ENCODE measurements at places on chromosomes 7 and 10.

- no peak overlapping the region for H3K27ac ChIP-seq
- no peaks in the 10 kb centered on the region for H3K27me3 ChIP-seq
- no peaks in the 10 kb centered on the region for H3K36me3 ChIP-seq
Measured at GRCh38 chr7:138097064-138097741, 20.9 kb downstream of the AKR1D1 start.

DNA sequence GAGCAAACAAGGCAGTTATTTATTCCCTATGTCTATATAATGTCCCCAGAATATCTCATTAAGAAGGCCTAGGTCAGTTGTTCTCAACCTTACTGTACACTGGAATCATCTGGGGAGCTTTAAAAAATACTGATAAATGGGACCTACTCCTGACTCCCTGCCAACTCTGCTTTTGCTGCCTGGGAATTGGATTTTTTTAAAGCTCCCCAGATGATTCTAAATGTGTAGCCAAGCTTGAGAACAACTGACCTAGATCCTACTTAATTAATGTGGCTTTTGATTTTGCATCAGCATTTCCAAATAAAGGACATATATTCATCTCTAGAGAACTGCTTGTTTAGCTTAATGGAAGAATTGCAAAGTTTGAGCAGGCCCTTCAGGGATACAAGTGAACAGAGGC lies 91.7 kb upstream of the HPS1 start:
- no peaks in the 10 kb centered on the region for H3K4me1 ChIP-seq
- no peak for DNase-seq
- no peaks in the 10 kb centered on the region for H3K36me3 ChIP-seq
- H3K4me3 ChIP-seq = no peak overlapping the region

DNA sequence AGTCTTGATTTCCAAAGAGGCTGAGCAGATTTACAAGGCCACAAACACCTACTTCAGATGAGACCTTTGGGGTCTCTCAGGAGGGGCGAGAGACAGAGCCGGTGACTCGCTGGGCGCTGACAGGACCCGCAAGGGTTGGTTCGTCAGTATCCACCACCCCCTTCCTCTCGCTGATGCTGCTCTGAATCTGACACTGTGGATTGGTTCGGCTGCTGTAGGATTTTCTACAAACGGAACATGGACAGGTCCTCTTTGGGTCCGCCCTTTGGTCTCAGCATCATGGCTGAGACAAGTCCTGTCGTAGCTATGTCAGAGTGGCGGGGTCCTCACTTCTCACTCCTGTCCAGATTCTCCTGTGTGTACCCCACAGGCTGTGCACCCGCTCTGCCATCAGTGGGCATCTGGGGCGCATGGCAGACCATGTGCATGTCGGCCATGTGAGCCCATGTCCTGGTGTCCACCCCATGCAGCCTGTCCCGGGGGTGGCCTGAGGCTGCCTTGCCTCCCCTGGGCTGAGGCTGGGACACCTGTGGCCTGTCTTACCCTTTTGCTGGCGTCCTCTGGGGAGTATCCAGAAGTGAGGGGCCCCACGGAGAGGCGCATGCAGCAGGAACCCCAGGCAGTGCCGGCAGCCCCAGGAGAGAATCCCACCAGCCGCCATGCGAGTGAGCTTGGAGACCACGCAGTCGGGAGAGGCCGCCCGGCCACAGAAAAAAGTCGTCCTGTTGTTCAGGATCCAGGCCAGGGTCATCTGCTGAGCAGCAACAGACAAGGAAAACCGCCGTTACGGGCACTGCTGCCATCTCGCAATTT lies 21.6 kb upstream of the FAM20C start:
- H3K4me3 ChIP-seq = no peak overlapping the region
- H3K4me1 ChIP-seq = peaks cover 2% of the 10 kb centered on the region
- no peaks in the 10 kb centered on the region for H3K36me3 ChIP-seq
- H3K27ac ChIP-seq = no peak overlapping the region
- no peak for DNase-seq
- peaks cover 2% of the 10 kb centered on the region for H3K27me3 ChIP-seq

- DNase-seq = no peak
- no peak overlapping the region for H3K27ac ChIP-seq
- no peaks in the 10 kb centered on the region for H3K36me3 ChIP-seq
- H3K4me1 ChIP-seq = no peaks in the 10 kb centered on the region
- no peaks in the 10 kb centered on the region for H3K27me3 ChIP-seq
Measured at GRCh38 chr7:79593866-79594301, 140.4 kb upstream of the MAGI2 start.

DNA sequence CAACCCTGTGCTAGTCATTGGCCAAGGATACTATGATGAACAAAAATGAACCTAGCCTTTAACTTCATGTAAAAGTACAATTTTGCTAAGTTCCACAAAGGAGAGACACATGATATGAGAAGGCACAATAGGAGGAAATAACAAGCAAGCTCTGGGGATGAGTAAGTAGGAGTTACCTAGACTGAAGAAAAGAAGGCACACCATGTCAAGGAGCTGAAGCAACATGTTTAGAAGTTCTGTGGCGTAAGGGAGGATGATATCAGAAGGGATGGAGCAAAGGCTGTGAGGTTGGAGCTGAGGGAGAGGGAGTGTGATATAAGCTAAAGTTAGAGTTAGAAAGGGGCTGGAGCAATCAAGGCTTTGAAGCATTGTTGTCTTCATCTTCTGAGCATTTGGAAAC lies 25.6 kb downstream of the KIFBP start:
- peaks cover 32% of the 10 kb centered on the region for H3K36me3 ChIP-seq
- H3K27me3 ChIP-seq = no peaks in the 10 kb centered on the region
- H3K4me1 ChIP-seq = peaks cover 12% of the 10 kb centered on the region
- H3K27ac ChIP-seq = peak overlapping the region; percentile 12
- DNase-seq = no peak

DNA sequence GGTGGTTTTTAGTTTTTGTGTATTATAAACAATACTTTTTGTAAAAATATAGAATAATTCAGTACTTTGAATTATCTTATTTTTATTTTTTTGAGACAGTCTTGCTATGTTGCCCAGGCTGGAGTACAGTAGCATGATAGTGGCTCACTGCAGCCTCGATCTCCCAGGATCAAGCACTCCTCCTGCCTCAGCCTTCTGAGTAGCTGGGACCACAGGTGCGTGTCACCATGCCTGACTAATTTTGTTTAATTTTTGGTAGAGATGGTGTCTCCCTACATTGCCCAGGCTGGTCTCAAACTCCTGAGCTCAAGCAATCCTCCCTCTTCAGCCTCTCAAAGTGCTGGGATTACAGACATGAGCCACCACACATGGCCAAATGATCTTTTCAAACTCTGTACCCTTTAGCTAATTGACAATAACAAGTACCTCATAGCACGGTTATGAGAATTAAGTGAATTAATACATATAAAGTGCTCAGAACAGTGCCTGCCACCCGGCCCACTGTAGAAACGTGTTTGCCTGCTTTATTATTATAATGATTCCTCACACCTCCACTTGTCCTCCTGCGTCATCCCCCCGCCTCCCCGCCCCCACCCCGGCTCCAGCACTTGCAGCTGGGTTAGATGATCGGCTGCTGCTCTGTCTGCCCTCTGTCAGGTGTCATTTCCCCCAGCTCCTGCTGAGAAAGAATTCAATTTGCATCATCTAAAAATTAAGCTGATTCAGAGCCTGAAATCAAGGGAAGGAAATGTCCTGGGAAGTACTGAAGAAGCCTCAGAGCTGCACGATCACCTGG lies 53.6 kb upstream of the NRF1 start:
- no peak overlapping the region for H3K4me3 ChIP-seq
- DNase-seq = no peak
- H3K27ac ChIP-seq = no peak overlapping the region
- H3K4me1 ChIP-seq = peaks cover 4% of the 10 kb centered on the region

DNA sequence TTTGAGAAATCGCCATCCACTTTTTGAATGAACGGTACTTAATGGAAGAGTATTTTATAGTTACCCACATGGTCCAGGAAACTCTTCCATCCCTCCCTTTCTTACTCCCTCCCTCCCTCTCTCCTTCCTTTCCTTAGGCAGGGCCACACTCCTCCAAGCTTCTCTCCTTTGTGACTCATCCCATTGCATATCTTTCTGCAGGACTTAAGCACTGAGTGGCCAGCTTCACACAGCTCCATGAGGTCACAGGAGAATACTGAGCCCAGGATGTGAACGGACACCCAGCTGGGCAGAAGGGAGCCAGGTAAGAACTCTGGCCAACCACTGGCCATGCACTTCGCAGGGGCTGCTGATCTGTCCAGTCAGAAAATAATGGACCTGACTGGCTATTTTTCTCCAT lies 189.7 kb upstream of the ADCY1 start:
- H3K4me3 ChIP-seq = no peak overlapping the region
- no peaks in the 10 kb centered on the region for H3K4me1 ChIP-seq
- no peaks in the 10 kb centered on the region for H3K36me3 ChIP-seq
- H3K27me3 ChIP-seq = no peaks in the 10 kb centered on the region

GRCh38 chr7:83672157-83672556 lies 23.2 kb upstream of the SEMA3E start:
- H3K4me3 ChIP-seq = no peak overlapping the region
- no peak for DNase-seq
- no peaks in the 10 kb centered on the region for H3K36me3 ChIP-seq
- H3K27ac ChIP-seq = no peak overlapping the region
- H3K4me1 ChIP-seq = no peaks in the 10 kb centered on the region

DNA sequence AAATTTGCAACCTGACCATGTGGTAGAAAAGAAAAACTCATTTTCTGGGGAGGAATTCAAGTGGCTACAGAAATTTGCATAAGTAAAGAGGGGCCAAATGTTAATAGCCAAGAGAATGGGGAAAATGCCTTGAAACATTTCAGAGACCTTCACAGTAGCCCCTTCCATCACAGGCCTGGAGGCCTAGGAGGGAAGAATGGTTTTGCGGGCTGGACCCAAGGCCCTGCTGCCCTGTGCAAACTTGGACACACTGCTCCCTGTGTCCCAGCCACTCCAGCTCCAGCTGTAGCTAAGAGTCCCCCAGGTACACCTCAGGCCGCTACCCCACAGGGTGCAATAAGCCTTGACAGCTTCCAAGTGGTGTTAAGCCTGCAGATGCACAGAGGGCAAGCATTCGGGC lies 16.4 kb upstream of the DNAH11 start:
- no peak overlapping the region for H3K27ac ChIP-seq
- H3K4me1 ChIP-seq = no peaks in the 10 kb centered on the region

GRCh38 chr10:78516756-78517155 lies 483.1 kb downstream of the RPS24 start:
- H3K4me1 ChIP-seq = peaks cover 4% of the 10 kb centered on the region
- DNase-seq = peak; percentile 25
- H3K36me3 ChIP-seq = no peaks in the 10 kb centered on the region

DNA sequence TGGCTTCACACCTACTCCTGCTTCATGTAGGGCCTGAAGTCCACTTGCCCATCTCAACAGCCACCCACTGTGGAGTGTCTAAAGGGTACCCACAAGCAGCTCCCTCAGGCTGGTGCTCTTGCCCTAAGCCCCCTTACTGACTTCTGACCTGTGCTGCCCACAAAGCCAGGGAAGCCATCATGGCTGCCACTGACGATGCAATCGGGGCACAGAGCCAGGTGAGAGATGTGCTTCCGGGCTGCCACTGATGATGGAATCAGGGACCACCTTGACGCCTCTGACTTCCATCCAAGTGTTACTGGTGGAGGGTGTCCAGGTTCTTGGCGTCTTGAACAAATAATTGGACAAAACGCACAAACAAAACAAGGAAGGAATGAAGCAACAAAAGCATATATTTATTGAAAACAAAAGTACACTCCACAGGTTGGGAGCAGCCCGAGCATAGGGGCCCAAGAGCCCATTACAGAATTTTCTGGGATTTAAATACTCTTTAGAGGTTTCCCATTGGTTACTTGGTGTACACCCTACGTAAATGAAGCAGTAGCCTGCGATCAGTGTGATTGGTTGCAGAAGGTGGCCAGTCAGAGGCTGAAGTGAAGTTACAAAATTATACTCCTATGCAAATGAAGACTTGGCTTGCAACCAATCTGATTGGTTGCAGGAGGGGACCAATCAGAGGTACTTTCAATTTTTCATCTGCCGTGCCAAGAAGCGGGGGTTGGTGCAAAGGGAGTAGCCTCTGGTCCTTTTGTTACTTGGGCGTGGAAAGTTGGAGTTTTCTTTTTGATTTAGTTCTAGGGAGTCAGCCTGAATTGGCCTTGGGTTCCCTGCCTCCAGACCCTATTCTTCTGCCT lies 4.5 kb downstream of the CPA2 start:
- H3K27me3 ChIP-seq = no peaks in the 10 kb centered on the region
- H3K27ac ChIP-seq = no peak overlapping the region
- peaks cover 6% of the 10 kb centered on the region for H3K4me1 ChIP-seq
- no peak overlapping the region for H3K4me3 ChIP-seq
- no peak for DNase-seq

DNA sequence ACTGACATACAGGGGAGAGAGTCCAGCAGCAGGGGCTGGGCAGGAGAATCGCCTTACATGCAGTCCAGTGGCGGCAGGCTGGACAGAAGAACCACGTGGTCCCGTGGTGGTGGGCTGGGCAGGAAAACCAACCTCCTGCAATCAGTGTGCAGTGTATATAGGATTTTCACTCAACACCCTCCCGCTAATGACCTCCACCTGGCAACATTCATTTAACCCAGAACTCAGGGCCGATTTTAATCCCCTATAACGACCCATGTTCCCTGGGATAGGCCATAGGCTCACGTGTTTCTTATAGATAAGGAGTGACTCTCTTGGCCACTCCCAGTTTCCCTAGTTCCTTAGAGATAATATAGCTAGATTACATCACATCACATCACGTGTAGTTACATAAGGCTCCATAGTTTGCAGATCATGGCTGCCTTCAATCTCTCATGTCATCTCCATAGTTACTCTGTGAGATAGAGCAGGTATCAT lies 19.4 kb downstream of the MTURN start:
- no peak overlapping the region for H3K4me3 ChIP-seq
- no peak for DNase-seq
- no peaks in the 10 kb centered on the region for H3K36me3 ChIP-seq
- H3K27me3 ChIP-seq = no peaks in the 10 kb centered on the region

DNA sequence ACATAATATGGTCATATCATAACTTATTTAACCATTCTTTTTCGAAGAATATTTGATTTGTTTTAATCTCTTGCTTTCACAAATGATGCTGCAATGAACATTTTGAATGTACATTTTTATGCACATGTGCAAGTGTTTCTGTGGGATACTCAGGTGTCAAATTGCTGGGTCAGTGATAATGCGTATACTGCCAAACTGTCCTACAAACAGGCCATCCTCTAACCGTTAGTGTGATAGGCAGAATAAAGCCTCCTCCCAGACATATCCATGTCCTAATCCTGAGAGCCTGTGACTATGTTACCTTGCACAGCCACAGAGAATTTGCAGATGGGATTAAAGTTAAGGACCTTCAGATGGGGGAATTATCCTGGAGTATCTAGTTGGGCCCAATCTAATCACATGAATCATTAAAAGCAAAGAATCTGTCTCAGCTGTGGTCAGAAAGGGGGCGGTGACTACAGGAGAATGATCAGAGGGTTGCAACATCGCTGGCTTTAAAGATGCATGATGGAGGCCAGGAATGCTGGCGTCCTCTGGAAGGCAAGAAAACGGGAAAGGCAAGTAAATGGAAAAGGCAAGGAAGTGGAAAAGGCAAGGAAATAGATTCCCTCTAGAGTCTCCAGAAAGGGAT lies 46.7 kb downstream of the FZD1 start:
- no peaks in the 10 kb centered on the region for H3K4me1 ChIP-seq
- no peaks in the 10 kb centered on the region for H3K36me3 ChIP-seq
- DNase-seq = no peak
- no peak overlapping the region for H3K4me3 ChIP-seq
- H3K27ac ChIP-seq = no peak overlapping the region
- peaks cover 2% of the 10 kb centered on the region for H3K27me3 ChIP-seq

- peaks cover 88% of the 10 kb centered on the region for H3K27me3 ChIP-seq
- peaks cover 10% of the 10 kb centered on the region for H3K36me3 ChIP-seq
- no peak for DNase-seq
Measured at GRCh38 chr7:27098578-27099451, 3.0 kb upstream of the HOXA1 start.

Measured in activated CD4-positive, alpha-beta T cell treated with anti-CD3 and anti-CD28 coated beads, Interleukin-2, amount 10 ng/mL, durations not matched to agents 24 days and 14 days (primary cell).